D341Med (cell line): ENCODE measurements at places on chromosomes 3 and 15.

GRCh38 chr15:99966815-99967214 lies 233.6 kb upstream of the LYSMD4 start:
- DNase-seq, result no peak

DNA sequence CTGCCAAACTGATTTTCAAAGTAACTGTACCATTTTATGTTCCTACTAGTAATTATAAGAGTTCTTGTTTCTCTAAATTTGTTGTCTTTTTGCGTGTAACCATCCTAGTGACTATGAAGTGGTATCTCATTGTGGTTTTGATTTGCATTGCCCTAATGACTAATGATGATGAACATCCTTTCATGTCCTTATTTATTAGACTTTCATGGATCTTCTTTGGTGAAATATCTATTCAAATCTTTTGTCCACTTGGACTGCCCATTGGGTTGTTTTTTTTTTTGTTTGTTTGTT lies 3.6 kb downstream of the OXSR1 start:
- DNase-seq, result no peak

DNA sequence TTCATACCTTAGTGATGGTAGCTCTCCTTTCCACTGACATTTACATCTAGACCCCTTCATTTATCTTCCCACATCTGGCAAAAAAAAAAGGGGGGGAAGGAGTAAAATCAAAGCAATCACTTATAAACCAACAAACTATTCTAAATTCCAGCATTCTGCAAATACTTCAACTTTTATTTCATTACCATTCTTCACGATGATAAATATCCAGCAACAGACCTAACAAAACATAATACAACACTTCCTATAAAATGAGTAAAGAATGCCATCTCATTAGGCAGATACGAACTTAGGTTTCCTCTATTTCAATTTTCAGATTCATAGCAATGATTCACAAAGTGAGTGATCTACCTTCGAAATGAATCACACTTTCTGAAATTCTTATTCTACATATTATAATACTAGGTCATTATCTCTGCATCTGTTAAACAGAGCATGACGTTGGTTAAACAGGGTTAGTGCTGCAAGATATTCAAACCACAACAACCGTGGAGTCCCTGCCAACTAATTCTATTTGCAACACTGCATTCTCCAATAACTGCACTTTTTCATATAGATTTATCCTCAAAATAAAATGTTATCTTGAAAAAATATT lies at the start of gene LRRFIP2:
Gene LRRFIP2 (minus strand): TSS at position 51 of the 595 bp plus-strand sequence. CDS start 25,599 bp downstream, outside the sequence.
- no peak for DNase-seq

DNA sequence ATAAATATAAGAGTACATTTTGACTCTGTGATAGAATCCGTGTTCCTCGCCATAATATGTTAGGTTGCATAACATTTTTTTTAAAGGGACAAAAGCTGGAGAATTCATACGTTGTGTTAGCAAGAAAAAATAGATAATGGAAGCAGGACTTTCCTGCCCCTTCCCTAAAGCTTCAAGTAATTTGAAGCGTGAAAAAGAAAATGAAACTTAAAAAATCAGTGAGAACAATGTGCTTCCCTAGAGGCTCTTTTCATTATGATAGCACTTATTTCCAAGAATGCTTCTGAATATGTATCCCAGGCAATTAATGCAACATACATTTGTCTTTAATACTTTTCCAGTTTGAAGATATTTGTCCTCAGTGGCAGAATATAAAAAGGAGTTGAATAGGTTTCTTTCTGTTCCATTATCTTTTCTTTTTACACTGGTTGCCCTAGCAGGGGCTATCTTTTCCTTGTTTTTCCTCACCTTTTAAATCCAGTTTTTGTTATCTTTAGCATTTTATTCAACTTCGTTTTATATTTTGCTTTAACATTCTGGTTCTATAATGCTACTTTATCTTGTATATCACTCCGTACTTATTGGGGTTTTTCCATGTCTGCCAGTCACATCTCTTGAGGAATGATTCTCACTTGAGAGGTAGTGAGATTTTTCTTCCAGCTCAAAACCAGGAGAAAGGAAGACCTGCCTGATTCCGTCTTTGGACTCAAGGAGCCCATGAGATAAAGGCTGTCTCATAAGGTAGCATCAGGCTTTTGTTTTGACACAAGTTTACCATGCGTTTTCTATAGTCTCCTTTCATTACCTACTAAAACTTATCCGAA lies 113.8 kb downstream of the MBNL1 start:
- DNase-seq, result no peak

GRCh38 chr15:38994310-38994709 lies 429.7 kb upstream of the RASGRP1 start:
- DNase-seq, result no peak

DNA sequence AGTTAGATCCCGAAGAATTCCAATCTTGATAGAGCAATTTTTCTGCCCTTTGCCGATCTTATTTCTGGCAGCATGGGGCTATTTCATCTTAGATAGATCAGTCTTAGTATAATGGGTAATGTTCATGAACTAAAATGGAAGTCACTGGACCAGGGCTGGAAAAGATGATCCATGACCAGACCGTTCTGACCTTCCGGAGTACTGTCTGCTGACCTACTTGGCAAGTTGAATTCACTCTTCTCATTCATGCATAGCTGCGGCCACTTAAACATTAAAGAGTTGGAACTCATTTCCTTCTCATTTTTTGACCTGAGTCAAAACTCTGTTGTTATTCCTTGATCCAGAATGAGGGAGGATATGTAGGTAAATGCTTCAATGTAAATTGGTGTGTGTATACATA lies 32.5 kb downstream of the GMNC start:
- no peak for DNase-seq

GRCh38 chr3:51538459-51539290 lies at the start of gene RAD54L2:
Gene RAD54L2 (plus strand): TSS chr3:51538719. CDS start chr3:51590421, 51,702 bp downstream.
- DNase-seq, result peak; percentile 95

GRCh38 chr3:64685331-64685799 lies 2.4 kb downstream of the ADAMTS9 start:
- no peak for DNase-seq

- DNase-seq, result no peak
These were observed 127.4 kb upstream of the SLC6A11 start for GRCh38 chr3:10688548-10689172.

- DNase-seq, result no peak
These were observed 192.4 kb downstream of the FHIT start for GRCh38 chr3:61058836-61059235.

DNA sequence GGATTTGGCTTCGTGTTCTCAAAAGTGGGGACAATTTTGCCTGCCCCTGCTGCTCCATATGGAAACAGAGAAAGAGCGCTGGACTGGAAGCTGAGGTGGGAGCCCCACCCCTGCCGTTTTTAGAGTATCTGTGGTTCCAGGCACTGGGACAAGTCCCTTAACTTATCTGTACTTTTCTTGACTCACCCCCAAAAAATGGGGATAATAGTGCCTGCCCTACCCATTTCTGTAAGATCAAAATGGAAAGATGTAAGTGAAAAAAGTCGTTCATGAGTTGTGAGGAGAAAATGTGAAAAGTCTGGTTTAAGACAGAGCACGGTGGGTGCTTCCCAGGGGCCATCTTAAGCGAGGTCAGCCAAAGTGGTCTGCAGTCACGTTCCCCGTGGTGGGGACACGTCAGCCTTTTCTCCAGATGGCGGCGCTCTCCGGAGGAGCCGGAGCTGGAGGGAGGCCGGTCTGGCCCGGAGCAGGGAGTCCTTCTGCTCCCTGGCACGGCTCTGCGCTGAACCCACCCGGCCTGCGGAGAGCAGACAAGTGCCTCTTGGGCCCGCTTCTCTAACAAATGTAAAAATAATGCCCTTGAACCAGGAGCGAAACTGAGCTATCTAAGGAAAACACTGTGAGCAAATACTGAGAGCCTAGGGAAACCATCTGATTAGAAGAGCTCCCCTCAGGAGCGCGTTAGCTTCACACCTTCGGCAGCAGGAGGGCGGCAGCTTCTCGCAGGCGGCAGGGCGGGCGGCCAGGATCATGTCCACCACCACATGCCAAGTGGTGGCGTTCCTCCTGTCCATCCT lies at the start of gene CLDN18:
Gene CLDN18 (plus strand): TSS at position 690 of the 797 bp plus-strand sequence. CDS start 61 bp downstream, at position 751.
- no peak for DNase-seq

DNA sequence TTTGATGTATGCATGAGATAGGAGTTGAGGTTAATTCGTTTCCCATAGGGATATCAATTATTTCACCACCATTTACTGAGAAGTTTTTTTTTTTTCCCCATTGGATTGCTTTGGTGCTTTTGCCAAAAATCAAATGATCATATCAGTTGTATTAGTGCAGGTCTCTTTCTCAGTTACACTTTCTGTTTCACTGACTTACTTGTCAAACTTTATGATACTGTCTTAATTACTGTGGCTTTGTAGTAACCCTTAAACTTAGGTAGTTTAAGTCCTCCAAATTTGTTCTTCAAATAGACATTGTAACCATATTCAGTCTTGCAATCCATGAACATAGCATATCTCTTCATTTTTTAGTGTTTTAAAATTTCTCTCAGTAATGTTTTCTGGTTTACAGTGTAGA lies 259.9 kb upstream of the SLCO3A1 start:
- DNase-seq, result no peak

GRCh38 chr3:146777941-146778340 lies 172.8 kb upstream of the PLSCR5 start:
- DNase-seq, result no peak

GRCh38 chr3:159928071-159928491 lies 60.6 kb upstream of the IL12A start:
- no peak for DNase-seq

- DNase-seq, result no peak
These were observed 210.6 kb upstream of the UBE3A start for GRCh38 chr15:25649390-25649789.

- no peak for DNase-seq
These were observed 36.3 kb upstream of the TSC22D2 start for GRCh38 chr3:150371741-150372254.

GRCh38 chr15:48373821-48374451 lies 42.7 kb downstream of the DUT start:
- no peak for DNase-seq

DNA sequence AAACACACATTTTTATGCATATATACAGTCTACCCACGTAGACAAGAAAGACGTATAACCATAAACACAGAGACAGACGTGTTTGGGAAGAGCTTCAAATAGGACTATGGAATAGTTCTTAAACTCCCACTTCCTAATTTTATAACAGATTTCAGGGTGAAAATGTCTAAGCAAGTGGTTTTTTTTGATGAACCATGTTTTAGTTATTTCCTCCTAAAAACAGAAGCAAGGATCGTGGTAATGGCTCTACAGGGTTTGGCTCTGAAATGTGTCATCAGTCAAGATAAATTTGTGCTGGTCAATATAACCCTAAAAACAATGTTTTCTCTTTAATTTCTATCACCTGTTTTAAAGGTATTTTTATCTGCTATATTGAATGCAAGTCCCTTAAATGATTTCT lies 58.2 kb downstream of the FMN1 start:
- no peak for DNase-seq

DNA sequence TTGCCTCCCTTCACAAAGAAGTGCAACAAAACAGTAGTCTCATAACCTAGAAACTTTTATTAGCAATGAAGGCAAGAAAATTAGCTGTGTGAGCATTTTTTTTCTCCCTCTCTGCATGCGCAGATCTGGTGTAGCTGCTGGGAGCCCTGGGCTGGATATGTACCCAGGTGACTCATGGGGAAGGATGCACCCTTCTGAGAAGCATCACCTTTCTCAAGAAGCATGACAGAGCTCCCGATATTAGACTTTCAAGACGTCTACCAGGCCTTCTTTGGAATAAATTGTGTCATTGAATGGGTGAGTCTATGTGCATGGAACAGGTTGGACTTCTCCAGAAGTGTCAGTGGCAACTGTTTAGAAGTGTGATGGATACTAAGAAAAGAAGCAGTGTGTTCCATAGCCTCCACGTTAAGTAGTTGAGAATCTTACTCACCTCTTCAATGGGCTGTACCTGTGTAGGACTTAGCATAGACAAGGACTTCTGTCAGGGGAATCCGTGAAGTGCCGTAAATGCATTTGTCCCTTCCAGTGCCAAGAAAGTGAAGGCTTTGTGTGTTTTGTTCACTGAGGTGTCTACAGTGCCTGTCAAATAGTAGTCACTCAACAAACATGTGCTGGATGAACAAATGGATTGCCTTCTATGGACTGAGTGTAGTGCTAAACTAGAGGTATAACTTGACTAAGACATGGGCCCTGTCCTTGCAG lies 47.7 kb upstream of the RASGRP1 start:
- no peak for DNase-seq

- DNase-seq, result no peak
These were observed 479.9 kb downstream of the GRM7 start for GRCh38 chr3:7340795-7341194.

DNA sequence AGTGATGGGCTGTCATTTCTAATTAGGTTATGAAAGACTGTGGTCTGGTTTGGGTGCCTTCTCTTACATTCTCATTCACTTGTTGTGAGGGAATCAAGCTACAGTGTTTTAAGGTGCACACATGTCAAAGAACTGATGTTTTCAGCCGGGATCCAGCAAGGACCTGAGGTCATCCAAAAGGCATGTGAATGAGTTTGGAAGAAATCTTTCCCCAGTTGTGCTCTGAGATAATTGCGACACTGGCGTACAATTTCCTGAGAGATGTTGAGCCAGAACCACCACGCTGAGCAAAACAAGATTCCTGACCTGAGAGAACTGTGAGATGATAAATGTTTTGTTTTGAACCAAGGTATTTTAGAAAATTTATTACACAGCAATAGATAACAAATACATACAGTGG lies 295.3 kb upstream of the SLITRK3 start:
- no peak for DNase-seq

DNA sequence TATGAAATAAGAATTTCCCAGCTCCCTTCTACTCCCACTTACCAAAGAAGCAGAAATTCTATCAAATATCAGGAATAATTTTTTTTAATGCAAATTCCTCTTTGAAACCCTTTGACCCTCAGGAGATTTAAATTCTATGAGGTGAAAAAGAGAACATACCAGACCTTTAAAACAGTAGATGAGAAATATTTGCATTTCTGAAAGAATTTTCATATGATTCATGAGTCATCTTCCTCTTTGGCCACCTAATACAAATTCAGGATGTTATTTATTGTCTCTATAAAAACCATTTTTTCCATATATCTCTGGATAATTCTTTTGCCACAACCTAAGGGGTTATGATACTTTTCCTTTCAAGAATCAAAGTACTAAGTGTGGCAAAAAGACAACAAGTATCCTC lies 67.3 kb upstream of the ST3GAL6 start:
- no peak for DNase-seq

DNA sequence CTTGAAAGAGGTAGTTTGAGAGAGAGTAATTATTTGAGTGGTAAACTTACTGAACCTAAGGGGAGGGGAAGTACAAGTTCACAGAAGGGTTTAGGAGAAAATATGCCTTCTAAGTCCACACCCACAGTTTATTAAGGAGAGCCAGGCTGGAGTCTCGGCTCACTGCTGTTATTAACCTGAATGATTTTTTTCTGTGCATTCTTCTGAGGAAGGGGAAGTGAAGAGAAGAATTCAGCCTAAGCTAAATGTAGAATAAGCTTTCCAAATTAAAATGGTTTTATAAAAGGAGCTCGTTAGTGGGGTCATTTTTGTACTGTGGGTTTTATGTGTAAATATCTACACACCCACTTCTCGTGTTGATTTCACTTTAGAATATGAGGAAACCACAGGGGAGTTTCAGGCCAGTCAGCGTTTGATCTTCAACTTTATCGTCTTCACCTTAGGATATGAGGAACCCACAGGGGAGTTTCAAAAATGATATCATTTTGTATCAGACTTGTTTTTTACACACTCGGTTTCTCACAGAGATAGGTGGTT lies 1.5 kb downstream of the WHAMM start:
- DNase-seq, result no peak
